ENCODE measurements at places on chromosomes 2 and 18. TPM values are rescaled to one million over a fixed set of nuclear protein-coding genes. Genes with fewer than 3 reads are reported as not detected.

Gene SLC19A3
- polyA plus RNA-seq = 0.64 TPM

Gene CLEC4F
- 0.15 TPM for polyA plus RNA-seq

Gene ECEL1
- 0.34 TPM for polyA plus RNA-seq

DNA sequence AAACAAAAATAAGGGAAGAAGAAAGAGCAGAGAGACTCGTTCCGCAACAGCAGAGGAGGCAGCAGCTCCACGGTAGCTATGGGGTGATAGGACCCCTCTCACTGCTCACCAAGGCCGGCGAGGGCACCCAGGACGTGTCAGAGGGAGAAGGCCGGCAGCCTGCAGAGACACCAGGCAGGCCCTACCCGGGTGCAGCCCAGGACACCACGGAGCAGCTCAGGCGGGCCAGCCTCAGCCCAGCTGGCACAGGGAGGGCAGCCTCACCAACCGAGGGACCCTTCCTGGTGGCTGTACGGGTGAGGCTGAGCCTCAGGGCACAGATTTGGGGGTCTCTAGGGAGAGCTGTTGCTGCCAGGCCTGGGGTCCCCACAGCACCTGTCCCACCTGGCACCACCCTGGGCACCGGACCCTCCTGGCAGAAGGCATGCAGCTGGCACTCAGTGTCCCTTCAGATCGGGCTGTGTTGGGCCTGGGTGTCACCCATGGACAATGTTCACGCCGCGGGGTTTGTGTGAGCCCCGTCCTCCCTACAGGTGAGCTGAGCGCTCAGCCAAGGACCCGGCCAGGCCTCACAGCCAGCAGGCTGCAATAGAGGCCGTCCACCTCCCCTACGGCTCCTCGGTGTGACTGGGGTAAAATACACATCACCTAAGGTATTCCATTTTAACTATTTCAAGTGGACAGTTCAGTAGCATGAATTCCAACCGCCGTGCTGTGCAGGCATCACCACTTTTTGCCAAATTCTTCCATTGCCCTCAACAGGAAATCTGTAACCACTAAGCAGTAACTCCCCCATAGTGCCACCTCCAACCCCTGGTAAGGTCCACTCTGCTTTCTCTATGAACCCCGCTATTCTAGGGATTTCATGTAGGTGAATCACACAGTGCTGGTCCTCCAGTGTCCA is 21.6 kb downstream of the KCNG2 start:
- no peak for DNase-seq

DNA sequence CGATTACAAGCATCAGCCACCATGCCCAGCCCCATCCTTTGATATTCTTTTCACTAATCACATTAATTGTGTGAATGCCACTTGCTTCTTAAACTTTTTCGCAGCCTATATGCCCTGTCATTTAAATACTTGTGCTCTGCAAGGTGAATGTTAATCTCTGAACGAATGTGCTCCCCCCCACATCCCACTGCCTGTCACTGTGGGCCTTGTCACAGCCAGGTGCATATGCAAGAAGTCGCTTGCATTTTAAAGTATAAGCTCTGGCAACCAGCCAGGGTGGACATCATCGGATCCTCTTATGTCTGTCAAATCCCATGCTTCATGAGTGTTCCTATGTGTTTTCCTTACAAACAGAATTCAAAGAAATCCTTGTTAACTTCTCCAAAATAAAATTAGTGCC is 304.4 kb downstream of the GALR1 start:
- no peak for DNase-seq

DNA sequence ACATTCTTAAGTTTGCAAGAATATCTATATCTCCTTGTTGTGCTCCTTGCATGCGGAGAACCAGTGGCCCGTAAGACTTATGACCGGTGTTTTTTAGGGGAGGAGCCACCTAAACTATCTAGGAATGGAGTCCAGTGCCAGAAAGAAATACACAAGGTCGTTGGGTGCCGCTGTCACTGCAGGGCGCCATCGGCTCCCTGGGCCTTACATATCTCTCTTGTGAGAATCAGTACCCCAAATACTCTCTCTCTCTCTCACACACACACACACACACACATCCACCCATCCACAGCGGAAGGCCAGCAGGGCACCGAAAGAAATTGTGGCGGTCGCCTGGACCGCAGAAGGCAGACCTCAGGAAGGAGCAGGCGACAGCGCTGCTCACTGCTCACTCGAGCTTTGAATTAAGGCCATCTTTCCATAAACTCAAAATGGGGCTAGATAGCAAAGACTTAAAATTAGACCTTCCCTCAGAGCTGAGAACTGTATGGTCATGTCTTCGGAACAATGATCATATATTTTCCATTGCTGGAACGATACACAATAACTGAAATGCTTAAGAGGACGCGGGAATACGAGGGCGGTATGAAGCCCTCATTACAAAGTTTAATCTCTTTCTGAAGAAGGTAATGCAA is 10.4 kb downstream of the NR4A2 start:
- DNase-seq = no peak

GRCh38 chr2:230643576-230644291 is 68.9 kb upstream of the CAB39 start:
- DNase-seq = peak; percentile 43

DNA sequence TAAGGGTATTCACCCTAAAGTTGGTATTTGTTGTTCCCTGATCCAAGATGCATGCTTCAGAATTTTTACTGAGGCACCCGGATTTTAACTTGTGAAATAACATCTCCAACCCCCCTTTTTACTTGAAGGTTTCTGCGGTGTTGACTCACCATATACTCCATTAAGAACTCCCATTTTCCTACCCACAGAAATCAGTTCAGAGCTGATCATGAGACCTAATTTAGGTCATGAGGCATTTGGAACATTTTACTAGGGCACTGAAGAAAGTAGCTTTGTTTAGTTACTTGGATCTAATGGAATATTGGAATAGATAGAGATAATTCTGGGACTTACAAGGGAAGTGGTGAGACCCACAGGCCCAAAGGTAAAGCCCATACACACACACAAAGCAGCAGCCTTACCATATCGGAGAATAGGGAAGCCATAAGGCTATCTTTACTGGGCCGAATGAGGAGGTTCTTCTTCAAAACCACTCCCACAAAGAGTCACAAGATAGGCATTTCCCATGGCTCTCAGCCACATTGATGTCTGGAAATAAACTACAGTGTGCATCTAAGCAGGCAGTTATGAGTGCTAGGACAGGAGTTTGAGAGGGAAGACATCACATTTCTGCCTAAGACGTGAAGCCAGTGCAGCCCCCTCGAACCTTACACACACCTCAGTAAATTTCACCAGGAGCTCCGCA is 681.0 kb upstream of the LRRTM4 start:
- DNase-seq = no peak

GRCh38 chr2:109254174-109254904 is 125.3 kb downstream of the SH3RF3 start:
- no peak for DNase-seq

- no peak for DNase-seq
Measured at GRCh38 chr2:219111375-219112061, 49.1 kb downstream of the NHEJ1 start.
